LoVo (cell line): ENCODE measurements at places on chromosomes 6 and 20.

DNA sequence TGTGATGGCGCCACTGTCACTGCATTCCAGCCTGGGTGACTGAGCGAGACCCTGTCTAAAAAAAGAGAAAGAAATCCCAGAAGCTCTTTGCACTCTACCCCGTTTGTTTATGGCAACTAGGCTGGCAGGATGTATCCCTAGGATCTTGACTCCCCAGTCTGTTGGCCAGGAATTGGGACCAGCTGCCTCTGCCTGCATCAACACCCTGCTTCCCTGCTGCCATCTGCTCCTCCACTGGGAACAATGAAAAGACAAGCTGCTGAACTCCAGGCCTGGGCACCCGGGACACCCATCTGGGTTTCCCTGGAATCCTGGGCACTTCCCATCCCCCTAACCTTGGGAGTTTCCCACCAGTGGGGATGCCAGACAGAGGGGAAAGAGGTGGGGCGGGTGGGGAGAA lies 64.9 kb downstream of the CPNE5 start:
- no peak for DNase-seq

GRCh38 chr6:156344491-156344890 lies 432.7 kb upstream of the ARID1B start:
- no peak for DNase-seq

GRCh38 chr6:12119085-12119588 lies 107.0 kb downstream of the HIVEP1 start:
- no peak for DNase-seq

DNA sequence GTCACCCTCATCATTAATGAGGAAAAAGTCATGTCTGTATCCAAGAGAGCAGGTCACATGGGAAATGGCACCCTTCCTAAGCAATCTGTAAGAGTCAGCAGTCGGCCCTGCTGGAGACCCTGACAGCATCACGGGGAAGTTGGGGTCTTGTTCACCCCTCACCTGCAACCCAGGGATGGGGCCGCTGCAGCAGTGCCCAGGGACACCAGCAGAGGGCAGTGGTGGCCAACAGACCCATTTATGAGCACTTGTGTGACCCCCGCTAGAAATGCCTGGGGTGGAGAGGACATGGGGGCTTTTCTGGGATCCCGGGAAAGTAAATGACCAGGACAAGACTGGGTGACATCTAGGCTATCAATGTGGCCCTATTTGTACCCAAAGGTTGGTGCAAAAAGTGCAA lies 35.9 kb downstream of the ANKRD60 start:
- DNase-seq: no peak

DNA sequence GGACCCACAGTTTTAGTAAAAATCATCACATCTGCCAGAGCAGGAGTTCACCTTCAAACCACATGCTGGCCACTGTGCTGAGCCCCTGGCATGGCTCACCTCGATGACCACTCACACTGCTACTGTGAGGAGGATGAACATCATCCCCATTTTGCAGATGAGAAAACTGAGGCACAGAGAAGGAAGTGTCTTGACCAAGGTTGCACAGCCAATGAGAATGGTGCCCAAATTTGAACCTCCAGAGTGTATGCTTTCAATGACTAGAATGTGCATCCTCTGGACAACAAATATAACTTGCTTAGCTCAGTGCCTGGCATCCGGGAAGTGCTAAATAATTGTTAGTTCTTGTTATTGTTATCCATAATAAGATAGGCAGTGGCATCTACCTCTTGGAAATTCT lies 37.2 kb upstream of the FAM83D start:
- DNase-seq: no peak

GRCh38 chr20:52103335-52103912 lies 88.2 kb downstream of the ZFP64 start:
- no peak for DNase-seq

GRCh38 chr20:44720621-44720996 lies 5.4 kb downstream of the CCN5 start:
- DNase-seq: peak; percentile 31
